ENCODE measurements at places on chromosomes 13 and 19.

DNA sequence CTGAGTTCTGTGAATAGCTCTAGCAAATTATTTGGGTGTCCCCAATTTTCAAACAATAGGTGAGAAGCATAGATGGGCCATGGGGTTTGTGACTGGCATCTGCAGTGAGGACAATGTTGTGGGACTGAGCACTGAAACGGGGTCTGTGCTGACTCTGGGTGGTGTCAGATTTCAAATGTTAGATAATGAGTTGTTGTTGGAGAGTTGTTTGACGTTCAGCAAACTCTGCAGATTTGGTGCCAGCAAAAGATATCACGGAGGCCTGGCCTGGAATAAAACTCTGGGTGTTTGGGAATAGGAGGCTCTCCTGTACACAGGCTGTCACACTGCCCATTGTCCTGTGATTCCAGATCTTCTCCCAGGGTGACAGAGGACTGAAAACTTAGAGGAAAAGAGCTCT lies 2.9 kb downstream of the ZNF90 start:
- no peak for DNase-seq

DNA sequence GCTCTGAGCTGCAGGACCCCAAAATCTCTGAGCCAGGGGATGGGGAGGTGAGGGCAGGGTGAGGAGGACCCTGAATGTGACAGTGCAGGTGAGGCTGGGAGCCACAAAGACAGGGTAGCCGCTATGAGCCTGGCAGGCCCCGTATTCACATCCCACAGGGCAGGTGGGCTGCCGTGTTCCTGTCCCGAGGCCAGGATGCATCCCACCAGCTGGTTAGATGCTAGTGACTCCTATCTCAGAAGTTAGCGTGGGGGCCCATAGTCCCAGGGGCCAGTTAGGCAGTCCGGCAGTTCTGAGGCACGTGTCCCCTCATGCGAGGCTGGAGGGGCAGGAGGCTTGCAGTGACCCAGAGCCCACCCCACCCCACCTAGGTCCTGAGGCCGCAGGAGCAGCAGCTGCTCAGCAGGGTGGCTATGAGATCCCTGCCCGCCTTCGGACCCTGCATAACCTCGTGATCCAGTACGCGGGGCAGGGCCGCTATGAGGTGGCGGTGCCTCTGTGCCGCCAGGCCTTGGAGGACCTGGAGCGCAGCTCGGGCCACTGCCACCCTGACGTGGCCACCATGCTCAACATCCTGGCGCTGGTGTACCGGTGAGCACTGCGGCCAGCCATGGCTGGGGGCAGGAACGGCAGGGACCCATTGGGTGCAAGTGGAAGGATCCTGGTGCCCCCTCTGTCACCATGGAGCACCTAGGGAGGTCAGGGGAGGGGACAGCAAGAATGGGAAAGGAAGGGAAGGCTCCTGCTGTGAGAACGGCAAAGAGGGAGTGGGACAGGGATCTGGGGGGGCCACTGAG lies 7.2 kb downstream of the KLC3 start:
- no peak for DNase-seq

GRCh38 chr13:94188201-94188854 lies 291.2 kb downstream of the DCT start:
- no peak for DNase-seq

- peak; percentile 11 for DNase-seq
Measured at GRCh38 chr13:50805805-50806204, 37.7 kb downstream of the DLEU7 start.

- peak; percentile 30 for DNase-seq
Measured at GRCh38 chr13:105466376-105466775, 1069.1 kb downstream of the EFNB2 start.

GRCh38 chr13:77456271-77456670 lies 79.2 kb upstream of the SCEL start:
- DNase-seq, result no peak

- DNase-seq, result peak; percentile 56
Measured at GRCh38 chr19:1853295-1854038, 5.2 kb upstream of the REXO1 start.

- no peak for DNase-seq
Measured at GRCh38 chr19:13104848-13105711, 2.4 kb upstream of the LYL1 start.

GRCh38 chr19:44776402-44777096 lies 1.1 kb upstream of the CBLC start:
- peak; percentile 54 for DNase-seq

GRCh38 chr13:57582032-57582431 lies 49.5 kb upstream of the PCDH17 start:
- no peak for DNase-seq

GRCh38 chr19:1674293-1674679 lies 21.9 kb upstream of the TCF3 start:
- DNase-seq, result no peak

- peak; percentile 61 for DNase-seq
Measured at GRCh38 chr19:14563989-14564651, 7.7 kb downstream of the NDUFB7 start.

DNA sequence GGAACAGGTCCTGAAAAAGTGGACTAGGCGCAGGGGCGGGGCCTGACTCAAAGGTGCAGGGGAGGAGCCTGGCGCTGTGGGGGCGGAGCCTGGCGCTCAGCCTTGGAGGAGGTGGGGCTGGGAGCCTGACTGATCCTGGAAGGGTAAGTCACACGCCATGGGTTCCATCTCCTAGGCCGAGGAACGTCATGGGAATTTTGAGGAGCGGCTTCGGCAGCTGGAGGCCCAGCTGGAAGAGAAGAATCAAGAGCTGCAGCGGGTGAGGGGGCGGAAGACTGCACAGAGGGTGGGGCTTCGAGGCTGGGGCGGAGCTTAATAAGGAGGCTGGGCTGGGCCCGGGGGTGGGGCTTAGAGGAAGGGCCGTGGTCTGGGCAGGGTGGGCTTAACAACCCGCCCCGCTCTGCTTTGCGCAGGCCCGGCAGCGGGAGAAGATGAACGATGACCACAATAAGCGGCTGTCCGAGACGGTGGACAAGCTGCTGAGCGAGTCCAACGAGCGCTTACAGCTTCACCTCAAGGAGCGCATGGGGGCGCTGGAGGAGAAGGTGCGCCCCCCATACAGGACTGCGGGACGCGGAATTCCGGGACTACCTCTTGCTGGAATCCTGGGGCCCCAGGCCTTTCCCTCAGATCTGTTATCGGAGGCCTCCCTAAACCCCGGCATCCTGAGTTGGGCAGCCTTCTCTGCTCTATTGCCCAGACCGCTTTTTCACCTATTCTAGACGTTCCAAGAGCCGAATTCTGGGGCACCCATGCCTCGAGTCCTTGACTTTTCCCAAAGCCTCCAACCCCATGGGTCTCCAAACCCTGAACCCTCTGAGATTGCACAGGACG lies 14.5 kb downstream of the PPFIA3 start:
- no peak for DNase-seq

- no peak for DNase-seq
Measured at GRCh38 chr19:16650821-16651220, 9.1 kb downstream of the SMIM7 start.

- DNase-seq, result no peak
Measured at GRCh38 chr19:49631014-49631588, 8.8 kb downstream of the RRAS start.

DNA sequence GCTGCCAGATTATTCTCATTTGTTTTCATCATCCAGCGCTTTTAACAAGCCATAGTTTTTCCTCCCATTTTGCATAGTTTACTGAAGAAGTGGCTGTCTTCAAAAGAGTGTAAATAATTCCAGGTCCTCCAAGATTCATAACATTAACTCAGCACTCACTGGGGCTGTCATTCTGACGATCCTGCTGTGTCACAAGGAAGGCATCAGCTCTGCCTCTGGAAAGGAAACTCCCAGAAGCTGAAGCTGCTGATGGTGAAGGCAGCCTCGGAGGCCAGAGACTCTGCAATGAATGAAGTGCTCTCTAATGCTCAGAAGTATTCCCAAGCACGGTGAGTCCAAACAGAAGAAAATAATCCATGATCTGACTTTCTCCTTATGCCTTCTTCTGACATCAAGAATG lies 60.0 kb downstream of the FLT1 start:
- DNase-seq, result no peak

GRCh38 chr19:5172859-5173630 lies 167.6 kb downstream of the PTPRS start:
- DNase-seq, result peak; percentile 58

GRCh38 chr13:74043237-74043636 lies 91.0 kb downstream of the KLF12 start:
- no peak for DNase-seq

DNA sequence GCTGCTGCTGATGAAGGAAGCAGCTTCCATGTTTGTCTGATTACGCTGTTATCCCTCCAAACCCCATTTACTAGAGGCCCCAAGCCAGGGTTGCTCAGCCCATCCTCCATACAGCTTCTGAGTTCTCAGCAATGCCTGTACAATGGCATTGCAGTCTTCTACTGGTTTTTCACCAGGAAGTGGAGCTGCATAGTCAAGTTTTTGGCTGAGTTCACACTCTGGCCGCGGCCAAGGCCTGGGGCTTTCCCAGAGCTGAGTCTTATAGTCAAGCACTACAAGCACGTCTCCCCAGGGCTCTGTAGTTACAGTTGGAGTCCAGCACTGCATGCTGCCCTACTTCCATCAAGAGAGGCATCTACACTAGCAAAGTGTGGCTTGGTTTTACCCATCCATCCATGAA lies 182.5 kb downstream of the POU4F1 start:
- no peak for DNase-seq

DNA sequence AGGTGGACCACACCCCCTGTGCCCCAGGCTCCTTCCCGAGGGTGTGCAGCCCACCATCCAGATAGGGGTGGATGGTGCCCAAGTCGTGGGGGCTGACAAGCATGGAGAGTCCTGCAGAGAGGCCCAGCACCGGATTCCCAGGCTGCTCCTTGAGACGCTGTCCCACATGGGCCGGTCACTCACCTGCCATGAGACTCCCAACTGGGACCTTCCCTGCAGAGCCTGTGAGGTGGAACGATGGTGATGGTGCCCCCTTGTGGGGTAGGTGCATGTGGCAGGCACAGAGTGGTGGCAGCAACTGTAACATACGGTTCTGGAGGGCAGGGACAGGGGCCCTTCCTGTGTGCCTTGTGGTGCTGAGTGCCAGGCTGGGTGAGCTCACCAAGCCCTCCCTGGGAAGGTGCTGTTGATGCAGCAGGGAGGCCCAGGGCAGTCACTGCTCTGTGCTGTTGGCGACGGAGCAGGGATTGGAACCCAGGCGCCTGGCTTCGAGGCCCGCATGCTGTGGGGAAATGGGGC lies 33.1 kb downstream of the PPP1R37 start:
- DNase-seq, result peak; percentile 72

DNA sequence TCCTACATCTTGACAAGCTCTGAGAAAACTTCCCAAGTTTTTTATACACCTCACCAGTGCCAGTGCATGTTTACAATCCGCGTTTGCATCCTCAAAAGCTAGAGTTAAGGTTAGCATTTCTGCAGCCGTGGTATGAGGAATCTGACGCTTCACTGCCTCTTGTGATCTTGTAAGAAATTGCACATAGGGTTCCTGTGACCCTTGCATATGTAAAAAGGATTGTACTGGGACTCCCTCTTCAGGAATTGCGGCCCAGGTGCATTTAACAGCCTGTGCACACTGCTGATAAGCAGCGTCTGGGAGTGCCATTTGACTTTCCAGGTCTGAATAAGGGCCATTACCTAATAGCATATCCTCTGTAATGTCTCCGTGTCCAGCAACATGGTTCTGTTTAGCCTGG lies 15.3 kb downstream of the FPR3 start:
- DNase-seq, result peak; percentile 52

DNA sequence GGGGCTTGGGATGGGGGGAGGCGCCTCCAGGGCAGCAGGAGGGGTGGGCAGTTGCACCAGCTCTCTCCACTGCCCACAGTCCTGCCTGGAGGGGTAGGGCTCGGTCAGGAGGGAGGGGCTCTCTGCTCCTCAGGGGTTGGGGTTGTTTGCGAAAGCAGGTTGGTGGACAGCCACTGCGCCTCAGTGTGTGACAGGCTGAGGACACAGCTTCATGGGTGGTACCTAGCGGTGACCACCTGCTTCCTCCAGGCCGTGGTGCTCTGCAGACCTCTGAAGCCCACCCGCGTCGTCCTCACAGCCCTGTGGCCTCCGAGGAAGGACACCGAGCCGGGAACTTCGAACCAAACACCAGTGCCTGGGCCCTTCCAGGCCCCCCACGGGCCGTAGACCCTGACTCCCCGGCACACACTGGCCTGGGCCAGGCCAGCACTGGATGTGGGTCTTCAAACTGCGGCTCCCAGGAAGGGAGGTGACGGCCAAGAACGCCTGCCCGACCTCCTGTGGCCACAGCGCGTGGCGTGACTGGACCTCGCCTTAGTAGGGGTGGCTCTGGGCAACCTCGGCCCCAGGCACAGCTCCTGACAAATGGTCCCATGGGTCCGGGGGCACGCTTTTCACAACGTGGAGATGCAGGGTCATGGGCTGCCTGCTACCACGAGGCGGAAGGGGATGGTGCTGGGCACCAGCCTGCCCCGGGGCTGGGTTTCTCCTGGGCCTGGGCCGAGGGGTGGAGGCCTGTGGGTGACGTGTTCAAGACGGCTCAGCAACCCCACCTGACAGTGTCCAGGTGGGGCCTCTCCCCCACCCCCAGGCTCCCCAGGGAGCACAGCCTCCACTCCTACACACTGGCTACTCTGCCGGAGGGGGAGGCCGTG lies 173.2 kb downstream of the KDM4B start:
- DNase-seq, result no peak

DNA sequence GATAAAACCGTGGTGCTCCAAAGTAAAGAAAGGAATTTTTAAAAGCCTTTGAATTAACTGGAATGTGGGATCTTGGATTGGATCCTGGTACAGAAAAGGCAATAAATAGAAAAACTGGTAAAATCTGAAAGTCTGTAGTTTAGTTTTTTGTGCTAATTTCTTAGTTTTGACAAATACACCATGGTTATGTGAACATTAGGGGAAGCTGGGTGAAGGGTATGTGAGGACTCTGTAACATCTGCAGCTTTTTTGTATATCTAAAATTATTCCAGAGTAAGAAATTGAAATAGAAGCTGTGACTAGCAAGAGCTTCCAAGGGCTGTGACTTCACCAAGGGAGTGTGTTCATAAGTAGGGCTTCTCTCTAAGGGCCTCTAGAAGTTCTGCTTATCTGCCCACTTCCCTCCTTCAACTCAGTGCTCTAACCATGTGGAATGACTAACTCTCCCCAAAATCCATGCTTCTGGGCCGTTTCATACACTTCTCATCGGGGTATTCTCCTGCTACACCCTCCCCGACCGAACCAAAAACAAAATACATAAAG lies 26.5 kb downstream of the ARHGAP35 start:
- DNase-seq, result no peak

- DNase-seq, result no peak
Measured at GRCh38 chr13:104737713-104738112, 1671.5 kb upstream of the SLC10A2 start.

DNA sequence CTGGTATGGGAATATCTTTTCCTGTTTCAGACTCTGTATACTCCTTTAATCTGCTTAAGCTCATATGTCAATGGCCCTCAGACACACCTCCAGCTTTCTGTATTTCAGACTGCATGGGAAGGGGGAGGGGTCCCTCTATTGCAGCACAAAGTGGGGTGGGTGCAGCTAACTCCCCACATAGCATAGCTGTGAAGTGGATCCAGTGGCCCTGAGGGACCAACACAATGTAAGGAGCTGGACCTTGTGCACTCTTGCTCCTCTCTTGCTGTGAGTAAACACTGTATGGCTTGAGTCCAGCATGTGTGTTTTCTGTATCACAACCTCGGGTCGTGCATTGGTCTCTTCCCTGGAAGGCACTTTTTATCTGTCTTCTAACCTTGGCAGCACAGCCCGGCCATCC lies 669.9 kb downstream of the PCDH9 start:
- DNase-seq, result no peak

- DNase-seq, result no peak
Measured at GRCh38 chr13:46778095-46778494, 18.9 kb downstream of the ESD start.
